H1 (cell line): ENCODE measurements at places on chromosomes 11 and 22.
A peak's percentile ranks its signal among the peaks of the same experiment; 100 is the strongest.

DNA sequence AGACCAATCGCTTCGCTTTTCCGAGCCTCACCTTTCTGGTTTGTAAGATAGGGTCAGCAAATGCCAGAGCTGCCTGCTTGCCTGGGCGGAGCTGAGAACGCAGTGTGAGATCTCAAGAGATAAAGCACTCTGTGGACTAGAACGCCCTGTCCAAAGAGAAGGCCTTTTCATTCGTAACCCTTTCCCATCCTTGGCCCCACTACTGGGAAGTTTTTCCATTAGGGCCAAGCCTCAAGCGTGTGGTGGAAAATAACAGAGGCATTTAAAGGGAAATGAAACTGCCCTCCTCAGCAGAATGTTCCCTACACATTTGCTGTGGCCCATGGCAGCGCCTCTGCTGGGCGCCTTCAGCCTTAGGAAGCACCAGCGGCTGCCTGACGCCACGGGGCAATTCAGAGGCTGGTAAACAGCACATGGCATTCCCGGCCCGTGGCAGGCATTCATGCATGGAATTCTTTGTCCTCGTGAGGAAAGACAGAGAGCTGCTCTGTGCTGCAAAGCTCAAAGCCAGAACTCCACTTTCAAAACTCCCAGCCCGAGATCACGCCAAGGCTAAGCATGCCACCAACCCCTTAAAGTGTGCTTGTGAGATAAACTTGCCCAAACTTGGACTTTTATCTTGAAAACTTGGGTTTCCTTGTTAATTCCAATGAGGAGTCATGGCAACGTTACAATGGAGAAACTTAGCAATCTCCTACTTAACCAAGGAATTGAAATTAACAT lies 38.1 kb downstream of the AHNAK start:
- peak; percentile 77 for DNase-seq

DNA sequence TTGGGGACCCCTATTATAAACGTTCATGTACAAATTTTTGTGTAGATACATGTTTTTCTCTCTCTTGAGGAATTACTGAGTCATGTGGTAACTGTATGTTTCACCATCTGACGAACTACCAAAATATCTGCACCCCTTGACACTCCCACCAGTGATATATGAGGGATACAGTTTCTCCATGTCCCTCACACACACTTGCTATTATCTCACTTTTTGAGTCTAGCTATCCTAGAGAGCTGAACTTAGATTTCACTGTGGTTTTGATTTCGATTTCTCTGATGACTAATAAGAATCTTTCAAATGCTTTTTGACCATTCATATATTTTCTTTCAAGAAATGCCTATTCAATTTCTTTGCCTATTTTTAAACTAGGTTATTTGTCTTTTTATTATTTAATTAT lies 200.2 kb downstream of the PGR start:
- no peak for DNase-seq

DNA sequence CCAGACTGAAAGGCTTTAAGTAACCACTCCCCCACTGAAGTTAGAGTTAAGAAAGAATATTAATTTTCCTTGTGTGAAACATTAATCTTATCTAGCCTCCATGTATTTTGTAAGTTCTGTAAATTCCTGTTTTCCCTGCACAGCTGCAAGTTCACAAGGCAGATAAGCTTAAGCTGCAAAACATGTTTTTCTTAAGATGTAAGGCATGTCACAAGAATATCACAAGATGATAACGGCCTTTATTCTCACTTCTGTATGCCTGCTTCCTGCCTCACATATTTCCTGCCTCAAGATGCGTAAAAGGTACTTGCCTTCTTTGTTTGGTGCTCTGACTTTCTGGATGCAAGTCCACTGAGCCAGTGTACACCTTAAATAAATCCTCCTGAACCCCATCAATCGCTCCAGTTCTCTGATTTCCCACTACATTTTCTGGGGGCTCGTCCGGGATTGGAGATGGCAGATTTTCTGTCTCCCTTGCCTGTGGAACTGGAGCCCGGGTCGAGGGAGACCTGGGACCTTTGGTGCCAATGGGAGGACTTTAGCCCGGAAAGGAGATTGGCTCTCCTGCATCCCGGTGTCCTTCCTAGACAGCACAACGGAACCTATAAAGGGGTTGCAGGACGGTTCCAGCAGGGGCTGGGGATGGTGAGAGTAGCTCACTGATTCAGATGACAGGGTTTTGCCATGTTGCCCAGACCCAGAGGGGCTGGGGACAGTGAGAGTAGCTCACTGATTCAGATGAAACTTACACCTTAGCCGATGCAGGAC lies 30.2 kb downstream of the PPARA start:
- DNase-seq: no peak

DNA sequence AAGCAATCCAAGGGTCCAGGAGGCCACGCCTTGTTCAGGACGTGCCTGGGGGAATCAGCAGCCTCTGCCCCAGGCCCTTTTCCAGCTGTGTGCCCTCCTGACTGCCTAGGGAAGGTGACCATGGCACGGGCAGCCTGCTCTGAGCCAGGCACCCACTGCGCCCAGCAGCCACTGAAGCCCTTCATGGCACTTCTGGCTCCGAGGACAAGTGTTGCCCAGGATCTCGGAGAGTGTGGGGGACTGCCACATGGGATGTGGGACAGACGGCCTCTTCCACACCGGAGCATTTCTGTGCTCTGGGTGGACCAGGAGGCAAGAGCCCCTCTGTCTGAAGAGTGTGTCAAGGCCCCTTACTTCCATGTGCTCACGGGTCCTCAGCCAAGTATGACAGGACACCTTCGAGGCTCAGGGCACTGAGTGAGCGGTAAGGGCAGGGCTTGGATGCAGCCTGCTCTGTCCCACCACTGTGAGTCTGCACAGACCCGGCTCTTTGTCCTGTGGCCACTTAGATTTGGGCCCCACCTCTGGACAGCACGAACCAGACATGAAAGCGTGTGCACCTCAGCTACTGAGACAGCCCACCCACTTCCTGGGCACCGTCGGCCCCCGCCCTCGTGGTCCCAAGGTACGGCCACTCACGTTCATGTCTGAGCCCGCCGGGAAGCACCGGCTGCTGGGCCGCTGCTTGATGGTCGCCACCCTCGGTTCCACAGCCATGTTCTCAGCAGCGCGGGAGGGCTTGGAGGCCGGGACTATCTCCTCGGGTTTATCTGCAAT lies 93.6 kb downstream of the CTTN start:
- DNase-seq: no peak

GRCh38 chr11:128734103-128734831 lies 40.4 kb downstream of the FLI1 start:
- no peak for DNase-seq

- no peak for DNase-seq
Measured at GRCh38 chr11:1153105-1153950, 4.4 kb upstream of the MUC5AC start.

- DNase-seq: no peak
Measured at GRCh38 chr22:43293655-43294392, 49.3 kb downstream of the SCUBE1 start.

GRCh38 chr11:27795955-27796861 lies 96.0 kb upstream of the BDNF start:
- peak; percentile 69 for DNase-seq

DNA sequence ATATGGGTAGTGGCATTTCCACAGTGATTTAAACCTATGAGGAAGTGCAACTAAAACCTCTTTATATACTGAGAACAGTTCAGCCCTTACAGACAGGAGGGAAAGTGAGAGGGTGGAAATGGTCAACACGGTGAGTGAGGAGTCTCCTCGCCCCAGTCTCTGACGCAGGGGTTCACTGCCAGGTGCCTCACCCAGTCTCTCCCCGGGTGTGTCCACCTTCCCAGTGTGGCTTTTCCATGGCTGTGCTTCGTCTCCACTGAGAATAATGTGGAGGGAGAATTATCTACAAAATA lies 116.6 kb upstream of the TOP3B start:
- no peak for DNase-seq

DNA sequence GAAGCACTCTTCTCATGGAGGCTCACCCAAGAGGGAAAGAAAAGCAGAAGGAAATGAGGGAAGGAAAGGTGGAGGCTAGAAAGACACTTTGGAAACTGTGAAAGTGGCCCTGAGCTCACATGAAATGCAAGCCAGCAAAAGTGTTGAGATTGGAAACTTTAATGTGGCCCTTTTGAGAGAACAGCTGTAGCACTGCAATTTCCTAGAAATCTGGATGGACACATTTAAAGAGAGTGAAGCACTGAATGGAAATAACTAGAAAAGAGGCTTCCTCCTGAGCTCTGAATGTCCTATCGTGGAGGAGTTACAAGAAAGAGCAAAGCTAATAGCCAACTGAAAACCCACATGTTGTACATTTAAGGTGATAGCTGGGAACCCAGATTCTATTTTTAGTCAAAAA lies 56.0 kb downstream of the LIF start:
- DNase-seq: no peak
